ENCODE measurements at places on chromosomes 5 and 9.

DNA sequence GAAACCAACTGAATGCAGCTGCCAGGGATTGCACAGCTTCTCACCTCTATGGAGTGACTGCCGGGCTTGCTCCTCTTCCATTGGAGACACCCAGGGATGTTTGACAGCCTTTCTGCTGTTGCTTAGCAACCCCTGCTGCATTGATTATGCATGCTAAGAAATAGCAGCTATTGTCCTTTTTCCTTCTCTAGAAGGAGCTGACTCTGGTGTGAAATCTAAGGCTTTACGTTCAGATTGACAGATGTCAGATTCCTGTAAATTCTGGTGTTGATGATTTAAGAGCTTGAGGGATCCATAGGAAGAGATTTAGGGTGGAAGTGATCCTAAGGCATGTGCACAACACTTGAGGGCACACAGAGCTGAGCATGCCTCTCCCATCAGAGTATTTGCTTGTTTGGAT is 267.7 kb downstream of the NTRK2 start:
- DNase-seq, result no peak

- no peak for DNase-seq
Observed at GRCh38 chr5:179475208-179475751, 75.1 kb upstream of the RUFY1 start.

- no peak for DNase-seq
Observed at GRCh38 chr5:68077349-68077894, 138.1 kb upstream of the PIK3R1 start.

DNA sequence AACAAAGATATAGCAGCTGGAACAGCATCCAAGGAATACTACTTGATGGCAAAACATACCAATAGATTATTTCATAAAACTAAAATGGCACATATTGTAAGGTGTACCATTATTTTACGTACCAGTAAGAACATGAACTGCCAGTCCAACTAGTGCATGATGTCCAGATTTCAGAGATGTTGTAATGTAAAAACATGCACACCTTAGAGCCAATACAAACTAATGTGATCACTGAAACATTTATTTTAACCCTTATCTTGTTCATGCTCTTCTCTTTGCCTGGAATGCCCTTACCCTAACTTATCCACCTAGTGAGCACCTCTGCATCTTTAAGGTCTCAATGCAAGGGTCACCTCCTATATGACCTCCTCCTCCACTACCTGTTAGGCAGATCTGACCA is 172.0 kb downstream of the GLIS3 start:
- no peak for DNase-seq

DNA sequence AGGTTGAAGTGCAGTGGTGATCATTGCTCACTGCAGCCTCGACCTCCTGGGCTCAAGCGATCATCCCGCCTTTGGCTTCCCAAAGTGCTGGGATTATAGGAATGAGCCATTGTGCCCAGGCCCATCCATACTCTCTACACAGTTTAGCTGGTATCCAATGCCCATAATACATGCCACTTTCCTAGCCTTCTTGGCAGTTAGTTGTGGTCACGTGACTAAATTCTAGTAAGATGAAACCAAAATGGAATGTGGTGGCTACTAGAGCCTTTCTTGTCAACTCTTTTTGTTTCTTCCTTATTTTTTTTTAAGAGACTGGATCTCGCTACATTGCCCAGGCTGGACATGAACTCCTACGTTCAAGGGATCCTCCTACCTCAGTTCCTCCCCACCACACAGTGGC is 15.3 kb upstream of the KIF27 start:
- DNase-seq, result no peak

DNA sequence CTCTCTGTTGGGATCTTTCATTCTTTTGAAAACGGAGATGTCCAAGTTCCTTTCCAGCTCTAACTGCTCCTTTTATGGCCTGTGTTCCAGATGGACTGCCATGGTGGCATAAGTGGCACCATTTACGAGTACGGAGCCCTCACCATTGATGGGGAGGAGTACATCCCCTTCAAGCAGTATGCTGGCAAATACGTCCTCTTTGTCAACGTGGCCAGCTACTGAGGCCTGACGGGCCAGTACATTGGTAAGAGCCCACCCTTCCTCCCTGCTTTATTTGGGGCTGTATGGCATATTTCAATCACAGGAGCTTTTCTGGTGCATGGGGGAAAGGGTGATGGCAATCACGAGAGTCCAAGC is 4.8 kb downstream of the GPX3 start:
- DNase-seq, result no peak

DNA sequence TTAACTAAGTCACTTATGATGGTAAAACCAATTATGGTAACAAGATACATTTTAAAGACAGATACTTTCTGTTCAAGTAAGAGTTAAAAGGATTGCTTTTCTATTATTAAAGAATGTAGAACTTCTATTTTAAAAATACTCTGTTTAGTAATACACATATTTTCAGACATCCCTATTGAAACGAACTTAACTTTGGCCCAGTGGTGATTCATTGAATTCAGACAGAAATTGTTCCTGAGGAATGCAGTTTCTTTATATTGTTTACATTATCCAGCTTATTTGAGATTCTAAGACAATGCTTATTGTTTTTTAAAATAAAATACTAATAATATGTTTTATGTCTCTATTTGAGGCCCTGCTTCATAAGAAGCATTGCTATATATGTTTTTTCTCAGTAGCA is 816.4 kb downstream of the SEMA5A start:
- DNase-seq, result no peak

- DNase-seq, result no peak
Observed at GRCh38 chr5:53405396-53405795, 75.0 kb upstream of the FST start.

DNA sequence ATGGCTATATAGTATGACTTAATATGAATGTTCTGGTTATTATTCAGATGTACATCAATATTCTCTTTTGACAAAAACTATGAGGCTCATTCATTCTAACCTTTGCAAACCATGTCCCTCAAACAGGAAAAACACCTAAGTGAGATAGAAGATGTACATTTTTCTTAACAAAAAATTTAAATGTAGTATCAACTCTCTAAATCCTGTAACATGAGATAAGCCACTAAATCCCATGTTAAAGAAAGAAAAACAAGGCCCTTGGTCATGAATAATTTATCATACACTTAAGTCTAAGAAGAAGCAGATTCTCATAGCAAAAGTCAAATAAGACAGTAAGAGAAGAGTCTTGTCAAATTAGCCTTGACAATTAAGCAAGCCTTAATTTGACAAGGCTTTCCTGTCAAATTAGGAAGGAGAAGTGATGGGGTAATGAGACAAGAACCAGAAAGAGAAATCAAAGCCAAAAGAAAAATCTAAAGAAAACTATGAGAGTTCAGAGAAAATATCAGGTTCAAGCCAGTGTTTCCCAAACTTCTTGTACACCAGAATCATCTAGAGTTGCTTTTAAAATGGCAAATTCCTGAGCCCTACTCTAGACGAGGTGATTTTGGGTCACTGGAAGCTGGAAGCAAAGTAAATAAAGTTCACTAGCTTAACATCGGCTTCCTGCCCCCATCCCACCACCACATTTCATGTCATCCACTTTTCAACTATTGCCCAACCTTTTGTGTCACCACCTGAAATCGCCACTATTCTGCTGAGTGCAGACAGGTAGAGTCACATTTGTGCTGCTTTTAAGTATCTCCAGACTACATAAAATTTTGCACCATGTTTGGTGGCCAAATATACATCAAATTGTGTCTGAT is 76.5 kb downstream of the NR6A1 start:
- DNase-seq, result no peak

GRCh38 chr5:79517601-79518000 is 3.7 kb upstream of the HOMER1 start:
- no peak for DNase-seq

GRCh38 chr5:126540631-126541030 is 54.4 kb downstream of the ALDH7A1 start:
- DNase-seq, result no peak

GRCh38 chr5:61777292-61777691 is 445.2 kb downstream of the ZSWIM6 start:
- no peak for DNase-seq

DNA sequence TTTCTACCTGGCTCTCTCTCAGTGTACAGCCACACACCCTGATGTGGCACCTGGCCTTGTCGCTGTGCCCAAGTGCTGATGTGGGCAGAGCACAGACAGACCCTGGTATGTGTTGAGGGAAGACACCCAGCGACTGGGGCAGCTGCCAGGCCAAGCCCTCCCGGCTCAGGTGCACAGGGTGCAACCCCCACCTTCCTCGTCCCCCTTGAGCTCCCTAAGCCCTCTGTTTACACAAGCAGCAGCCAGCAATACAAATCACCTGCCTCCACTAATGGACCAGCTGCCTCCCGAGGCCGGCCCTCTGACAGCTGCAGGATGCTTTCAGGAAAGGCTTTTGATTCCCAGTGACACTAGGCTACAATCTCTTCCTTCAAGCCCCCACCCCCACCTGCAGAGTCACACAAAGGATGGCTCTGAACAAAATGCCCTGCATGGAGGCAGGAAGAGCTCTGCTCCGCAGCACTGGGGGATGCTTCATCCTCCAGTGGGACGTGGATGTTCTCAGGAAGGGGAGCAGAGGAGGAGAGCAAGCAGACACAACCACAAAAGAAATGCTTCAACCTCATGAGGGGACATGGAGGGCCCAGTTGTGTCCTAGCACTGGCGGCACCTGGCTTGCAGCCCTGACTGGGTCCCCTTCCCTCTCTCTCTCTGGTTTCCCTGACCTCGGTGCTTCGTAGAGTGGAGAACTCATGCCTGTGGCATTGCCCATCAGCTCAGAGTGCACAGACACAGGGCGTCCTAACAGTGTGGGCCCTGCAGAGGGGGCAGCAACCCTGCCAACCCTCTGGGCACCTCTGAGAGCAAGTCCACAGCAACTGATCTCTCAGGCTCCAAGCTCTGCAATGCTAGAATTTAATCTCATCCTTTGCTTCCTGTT is 140.8 kb downstream of the BARX1 start:
- no peak for DNase-seq

- DNase-seq, result no peak
Observed at GRCh38 chr9:69964446-69964845, 79.2 kb upstream of the MAMDC2 start.

- DNase-seq, result no peak
Observed at GRCh38 chr5:56759521-56760216, 55.7 kb upstream of the MAP3K1 start.

GRCh38 chr5:142015781-142016533 is 3.1 kb upstream of the GNPDA1 start:
- no peak for DNase-seq

DNA sequence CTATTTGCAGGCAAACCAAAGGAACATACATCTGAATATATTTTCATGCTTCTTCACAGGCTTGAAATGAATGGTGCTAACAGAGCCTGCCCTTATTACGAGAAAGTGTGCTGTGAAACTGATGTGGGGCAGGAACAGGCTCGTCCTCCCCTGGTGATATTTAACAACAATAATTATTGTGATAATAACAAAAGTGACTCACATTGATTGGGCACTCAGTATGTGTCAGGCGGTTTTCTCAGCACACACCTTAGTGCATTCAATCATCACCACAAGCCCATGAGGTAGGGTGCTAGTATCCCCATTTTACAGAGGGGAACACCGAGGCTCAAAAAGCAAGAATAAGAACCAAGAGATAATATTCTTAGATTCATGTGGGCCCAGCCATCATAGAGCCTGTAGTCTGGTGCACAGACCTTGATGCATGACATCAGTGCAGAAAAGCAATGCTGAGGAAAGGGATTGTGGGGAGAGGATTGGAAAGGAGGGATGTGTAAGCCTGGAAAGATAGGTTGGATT is 18.1 kb upstream of the BOD1 start:
- DNase-seq, result no peak

GRCh38 chr5:167623354-167623753 is 668.1 kb upstream of the WWC1 start:
- DNase-seq, result no peak

GRCh38 chr9:77898864-77899263 is 132.7 kb downstream of the GNAQ start:
- no peak for DNase-seq

DNA sequence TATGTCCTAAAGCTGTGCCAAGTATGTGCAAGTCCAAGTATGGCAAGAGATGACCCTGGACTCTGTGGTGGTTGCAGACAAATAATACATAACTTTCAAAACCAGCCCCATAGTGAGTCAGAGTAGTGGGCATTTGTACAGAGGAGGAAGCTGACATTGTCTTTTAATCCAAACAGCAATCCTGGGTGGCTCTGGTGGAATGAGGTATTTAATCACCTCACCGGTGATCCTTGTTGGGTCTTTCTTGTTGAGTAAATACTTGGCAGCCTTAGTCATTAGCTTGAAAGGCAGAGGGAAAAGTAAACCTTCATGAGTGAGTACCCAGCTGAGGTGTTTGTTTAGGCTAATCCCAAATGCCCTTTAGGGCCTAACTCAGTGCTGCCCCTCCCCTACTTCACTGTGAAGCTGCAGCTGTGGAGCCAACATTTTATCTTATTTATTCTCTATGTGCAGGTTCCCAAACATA is 148.7 kb upstream of the SLC12A2 start:
- DNase-seq, result no peak

- DNase-seq, result no peak
Observed at GRCh38 chr9:109463924-109464625, 34.0 kb downstream of the PTPN3 start.

DNA sequence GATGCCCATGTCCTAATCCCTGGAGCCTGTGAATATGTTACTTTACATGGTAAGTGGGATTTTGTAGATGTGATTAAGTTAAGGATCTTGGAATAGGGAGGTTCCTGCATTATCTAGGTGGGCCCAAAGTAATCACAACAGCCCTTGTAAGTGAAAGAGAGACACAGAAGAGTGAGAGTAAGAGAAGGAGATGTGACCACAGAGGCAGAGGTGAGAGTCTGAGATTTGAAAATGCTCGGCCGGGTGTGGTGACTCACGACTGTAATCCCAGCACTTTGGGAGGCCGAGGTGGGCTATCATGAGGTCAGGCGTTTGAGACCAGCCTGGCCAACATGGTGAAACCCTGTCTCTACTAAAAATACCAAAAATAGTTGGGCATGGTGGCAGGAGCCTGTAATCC is 2.6 kb upstream of the HINT1 start:
- DNase-seq, result no peak

- DNase-seq, result no peak
Observed at GRCh38 chr5:73471654-73472053, 23.1 kb upstream of the FOXD1 start.

DNA sequence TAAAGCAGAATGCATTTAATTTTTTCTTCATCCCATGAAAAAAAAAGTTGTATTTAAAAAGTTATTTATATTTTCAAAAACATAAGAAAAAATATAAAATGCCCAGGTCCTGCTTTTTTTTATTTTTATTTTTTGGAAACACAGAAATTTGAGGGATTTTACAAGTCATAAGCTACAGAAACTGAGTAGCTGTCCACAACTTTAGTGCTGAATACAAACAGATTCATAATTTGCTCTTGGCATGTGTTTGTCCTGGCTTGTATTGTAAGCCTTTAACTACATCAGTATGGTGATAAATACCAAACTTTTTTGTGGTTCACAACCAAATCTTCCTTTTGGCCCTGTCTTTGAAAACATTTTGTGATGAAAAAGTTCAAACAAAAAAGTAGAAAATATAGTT is 7.5 kb upstream of the PLCXD3 start:
- DNase-seq, result no peak

DNA sequence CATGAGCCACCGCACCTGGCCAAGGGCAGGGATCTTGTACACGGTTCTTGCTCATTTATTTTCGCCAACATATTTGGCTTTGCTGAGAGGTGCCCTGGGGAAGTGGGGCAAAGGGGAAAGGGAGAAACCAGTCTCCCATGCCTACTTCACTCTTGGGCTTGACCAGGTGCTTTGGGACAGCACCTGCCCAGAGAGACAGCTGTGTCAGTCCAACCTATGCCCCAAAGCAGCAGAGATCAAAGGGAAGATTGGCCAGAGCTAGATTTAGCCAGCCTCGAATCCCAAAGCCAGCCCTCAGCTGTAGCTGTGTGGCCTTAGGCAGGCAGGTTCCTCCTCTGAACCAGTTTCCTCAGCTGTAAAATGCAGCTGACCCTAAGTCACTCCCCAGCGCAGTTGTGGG is 2.3 kb upstream of the PTGES start:
- DNase-seq, result no peak
